Transverse colon (tissue), 4 donors: ENCODE measurements at places on chromosomes 7 and 10.

DNA sequence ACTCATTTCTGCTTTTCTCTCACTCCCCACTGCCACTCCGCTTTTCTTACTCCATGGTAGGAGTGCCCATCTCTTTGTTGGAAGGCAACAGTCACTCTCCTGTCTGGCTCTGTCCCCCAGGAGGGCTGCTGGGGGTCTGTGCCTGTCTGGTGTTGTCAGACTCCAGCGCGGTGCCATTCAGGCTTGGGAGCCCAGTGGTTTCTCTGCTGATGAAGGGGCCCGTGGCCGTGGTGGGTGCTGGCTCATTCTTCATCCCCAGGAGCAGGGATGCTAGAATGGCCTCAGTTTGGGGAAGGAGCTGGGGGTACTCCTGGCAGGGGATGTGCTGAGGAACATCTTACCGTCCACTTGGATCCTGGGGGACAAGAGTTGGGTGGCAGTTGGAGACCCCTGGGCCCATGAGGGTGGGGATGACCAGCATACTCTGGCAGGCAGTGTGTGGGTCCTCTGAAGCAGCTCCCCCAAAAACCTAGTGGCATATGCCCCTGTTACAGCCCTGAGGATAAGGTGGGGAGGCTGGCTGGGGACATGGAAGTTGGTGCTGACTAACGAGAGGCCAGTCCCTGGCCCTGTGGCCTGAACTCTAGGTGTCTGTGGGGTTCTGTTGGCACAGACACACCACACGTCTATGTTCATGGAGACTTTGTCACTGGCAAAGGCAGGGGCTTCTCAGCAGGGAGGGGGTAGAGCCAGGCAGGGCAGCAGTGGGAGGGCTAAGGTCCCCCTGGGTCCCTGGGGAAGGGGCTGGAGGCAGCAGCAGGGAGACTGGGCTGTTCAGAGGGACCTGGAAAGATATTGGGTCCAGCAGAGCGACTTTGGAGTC, 102.8 kb upstream of the RET start:
- peak; percentile 4 for DNase-seq

DNA sequence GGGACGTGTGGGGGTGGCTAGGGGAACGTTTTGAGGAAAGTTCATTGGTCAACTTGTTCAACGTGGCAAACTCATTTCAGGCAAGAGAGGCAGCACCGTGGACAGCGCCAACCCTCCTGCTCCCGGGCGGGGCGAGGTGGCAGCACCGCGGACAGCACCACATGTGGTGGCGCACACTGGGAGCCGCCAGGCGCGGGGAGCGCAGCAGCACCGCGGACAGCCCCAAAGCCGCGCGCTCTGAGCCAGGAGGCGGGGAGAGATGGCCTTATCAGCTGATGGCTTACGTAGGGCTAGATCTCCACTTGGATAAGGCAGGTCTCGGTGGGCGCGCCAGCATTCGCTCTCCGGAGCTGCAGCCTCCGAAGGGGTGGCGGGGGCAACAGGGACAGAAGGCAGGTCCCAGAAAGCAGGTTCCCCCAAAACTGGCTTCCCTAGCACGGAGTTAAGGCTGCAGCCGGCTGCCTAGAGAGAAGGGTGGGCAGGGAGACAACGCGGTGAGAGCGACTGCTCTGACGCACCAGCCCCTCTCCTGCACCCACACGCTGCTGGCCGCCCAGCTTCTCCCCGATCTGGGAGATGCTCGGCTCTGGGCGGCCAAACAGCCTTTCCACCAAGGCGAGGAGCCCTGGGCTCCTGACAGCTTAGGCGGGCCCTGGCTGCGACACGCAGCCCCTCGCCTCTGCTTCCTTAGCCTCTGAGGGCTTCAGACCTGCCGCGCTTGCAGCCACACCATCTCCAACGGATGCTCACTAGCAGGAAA, at the start of gene HTR5A:
Gene HTR5A (plus strand): TSS at position 333 of the 760 bp plus-strand sequence. CDS start 576 bp downstream, outside the sequence.
- peak; percentile 70 for DNase-seq

DNA sequence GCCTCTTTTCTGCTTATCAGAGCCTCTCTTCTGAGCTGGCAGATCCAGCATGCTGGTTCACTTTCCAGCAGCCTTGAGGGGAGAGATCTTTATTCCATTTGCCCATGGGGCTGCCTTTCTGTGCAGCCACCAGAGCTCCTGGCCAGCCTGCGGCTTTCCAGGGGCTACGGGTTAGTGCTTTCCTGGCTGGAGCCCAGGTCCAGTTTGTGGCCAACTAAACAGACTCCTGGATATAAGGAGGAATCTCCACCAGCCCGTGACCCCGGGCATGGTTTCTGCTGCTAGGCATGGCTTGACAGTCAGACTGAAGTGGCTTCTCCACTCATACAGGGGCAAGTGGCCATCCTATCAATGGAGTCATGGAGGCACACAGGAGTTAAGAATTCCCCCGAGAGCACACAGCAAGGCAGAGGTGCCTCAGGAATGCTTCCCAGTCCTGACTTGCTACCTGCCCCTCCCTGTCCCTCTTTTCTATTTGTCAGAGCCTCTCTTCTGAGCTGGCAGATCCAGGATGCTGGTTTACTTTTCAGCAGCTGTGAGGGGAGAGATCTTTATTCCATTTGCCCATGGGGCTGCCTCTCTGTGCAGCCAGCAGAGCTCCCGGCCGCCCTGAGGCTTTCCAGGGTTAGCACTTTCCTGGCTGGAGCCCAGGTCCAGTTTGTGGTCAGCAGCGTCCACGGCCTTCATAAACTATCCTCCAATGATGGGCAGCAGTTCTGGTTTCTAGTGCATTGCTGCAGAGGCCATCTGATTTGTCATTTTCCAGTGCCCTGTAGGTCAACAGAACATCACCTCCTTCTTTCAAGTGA, 35.9 kb downstream of the TSPAN15 start:
- no peak for DNase-seq

GRCh38 chr7:81074406-81074805, 155.6 kb upstream of the SEMA3C start:
- no peak for DNase-seq

- DNase-seq = peak; percentile 64
Observed at GRCh38 chr7:140541513-140542227, 62.4 kb upstream of the MKRN1 start.

GRCh38 chr7:41711283-41712064, 8.6 kb upstream of the INHBA start:
- DNase-seq = peak; percentile 37

DNA sequence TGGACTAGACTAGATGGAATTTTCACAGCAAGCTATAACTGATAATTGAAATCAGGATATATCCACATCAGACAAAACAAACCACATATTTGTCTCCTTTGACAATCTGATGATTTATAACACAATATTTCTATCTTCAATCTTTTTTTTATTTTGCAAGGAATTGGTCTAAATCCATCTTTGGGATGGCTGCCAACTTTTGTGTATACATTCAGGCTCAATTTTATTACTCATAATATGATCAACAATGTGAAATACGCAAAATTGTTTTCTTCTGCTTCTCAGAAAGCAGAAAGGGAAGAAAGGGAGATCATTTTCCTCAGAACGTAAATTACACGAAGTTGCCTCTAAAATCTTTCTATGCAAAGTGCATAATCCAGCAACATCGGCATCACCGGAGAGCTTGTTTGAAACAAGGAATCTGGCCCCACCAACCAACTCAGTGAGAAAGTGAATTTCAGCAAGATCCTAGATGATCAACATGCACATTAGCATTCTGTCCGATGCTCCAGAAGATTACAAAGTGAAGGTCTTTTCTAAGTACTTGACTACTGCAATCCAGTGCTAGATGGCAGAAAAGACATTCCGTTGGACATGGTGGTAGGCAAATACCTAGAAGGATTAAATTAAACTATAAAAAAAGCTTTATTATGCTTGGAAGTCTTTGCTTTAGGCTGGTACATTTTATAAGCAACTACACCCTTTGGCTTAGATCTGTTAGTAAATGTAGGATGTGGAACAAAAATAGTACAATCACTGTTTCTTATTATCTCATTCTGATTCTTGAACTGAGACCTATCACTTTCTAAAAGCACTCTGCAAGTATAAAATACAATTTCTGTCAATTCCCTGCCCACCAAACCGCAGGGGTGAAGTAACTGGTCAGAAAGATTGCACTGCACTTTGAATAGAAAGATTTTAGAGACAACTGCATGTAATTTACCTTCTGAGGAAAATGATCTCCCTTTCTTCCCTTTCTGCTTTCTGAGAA, 126.4 kb upstream of the RSU1 start:
- no peak for DNase-seq

DNA sequence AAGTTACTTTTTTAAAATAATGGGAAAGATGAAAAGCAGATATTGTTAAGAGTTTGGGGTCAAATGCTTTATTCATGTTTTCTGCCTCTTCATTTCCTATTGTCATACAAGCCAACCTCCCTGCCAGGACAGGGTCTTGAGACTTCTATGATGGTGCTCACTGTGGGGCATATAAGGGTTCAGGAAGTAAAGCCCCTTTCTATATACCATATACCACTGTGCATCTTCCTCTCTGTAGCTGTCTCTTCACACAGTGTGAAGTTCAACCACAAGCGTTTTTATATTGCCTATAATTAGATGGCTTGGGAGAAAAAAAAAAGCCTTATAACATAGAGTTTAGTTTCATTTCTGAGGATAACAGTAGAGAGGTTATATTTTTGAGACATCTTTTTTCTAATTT, 389.8 kb upstream of the SORCS1 start:
- no peak for DNase-seq
